ENCODE measurements at places on chromosomes 11 and 22.

- no peak for DNase-seq
Measured at GRCh38 chr11:62806611-62807121, 1.4 kb upstream of the NXF1 start.

GRCh38 chr11:109998921-109999320 lies 94.3 kb upstream of the ZC3H12C start:
- DNase-seq = no peak

DNA sequence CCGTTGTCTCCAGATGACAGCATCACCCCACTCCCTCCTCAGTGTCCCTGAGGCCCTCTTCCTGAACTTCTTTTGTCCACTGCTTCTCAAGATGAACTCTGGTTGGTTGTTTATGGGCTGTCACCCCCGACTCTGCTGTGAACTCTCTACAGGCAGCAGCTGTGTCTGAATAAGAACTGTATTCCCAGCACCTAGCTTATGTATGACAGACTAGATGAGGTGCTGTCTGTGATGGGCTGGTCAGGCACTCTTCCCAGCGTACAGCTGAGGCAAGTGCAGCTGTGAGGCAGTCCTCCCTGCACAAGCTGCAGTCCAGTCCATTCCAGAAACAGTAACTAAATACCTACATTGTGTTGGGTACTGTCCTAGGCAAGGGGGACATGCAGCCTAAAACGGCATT lies 111.4 kb upstream of the PITPNB start:
- no peak for DNase-seq

GRCh38 chr11:62433904-62434276 lies 15.1 kb downstream of the SCGB1A1 start:
- DNase-seq = no peak

DNA sequence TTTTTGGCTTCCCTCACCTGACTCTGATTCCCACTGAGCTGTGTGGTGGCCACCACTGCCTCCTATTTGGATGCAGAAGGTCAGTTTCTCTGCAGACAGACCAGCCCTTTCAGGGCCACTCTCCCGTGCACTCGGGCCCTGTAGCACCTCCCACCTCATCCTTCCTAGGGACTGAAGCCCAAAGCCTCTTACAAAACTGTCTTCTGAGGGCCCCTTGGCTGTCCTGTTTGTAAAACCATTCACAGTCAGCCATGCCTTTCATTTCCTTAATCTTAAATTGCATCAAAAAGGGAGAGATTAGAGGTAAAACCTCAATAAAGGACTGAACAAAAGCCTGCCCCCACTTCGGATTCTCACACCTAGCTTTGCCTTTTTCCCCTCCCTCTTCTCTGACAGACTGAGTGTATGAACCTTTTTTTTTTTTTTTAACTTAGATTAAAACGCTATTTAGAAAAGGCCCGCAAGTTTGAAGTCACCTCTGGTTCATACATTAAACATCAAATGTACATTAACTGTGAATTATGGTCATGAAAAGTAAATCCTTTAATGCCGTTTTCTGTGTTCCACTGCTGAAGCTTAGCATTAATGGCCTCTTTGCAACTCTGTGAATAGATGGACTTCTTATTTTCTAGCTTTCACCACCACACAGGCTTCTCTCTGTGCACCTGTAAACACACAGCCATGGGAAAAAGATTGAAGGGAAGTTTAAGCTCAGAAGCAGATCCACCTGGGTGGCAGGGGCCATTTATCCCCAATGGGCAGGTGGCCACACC lies 247.2 kb upstream of the CADM1 start:
- no peak for DNase-seq

- DNase-seq = no peak
Measured at GRCh38 chr11:133992121-133992520, 35.4 kb upstream of the IGSF9B start.

Data from effector memory CD8-positive, alpha-beta T cell (primary cell).